Chondrocyte (in vitro differentiated cells): ENCODE measurements at places on chromosomes 2 and 18.

DNA sequence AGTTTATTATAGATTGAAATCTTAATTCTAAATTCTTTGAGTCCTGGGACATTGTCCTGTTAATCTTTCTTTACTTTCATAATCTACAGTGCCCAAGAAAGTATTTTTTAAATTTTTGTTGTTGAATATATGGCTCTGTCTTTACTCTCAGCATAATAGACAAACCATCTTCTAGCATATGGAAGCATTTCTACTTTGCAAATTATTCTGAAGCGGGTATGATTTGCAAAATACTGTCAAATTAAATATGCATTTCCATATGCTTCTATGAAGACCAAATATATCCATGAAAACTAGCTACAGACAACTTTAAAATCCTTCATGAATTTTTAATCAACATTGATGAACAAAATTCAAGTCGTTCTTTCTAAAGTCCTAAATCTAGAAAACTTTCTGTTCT lies 117.2 kb downstream of the KYNU start:
- DNase-seq = no peak

- DNase-seq = no peak
These were observed 27.4 kb downstream of the DBI start for GRCh38 chr2:119393971-119394748.

DNA sequence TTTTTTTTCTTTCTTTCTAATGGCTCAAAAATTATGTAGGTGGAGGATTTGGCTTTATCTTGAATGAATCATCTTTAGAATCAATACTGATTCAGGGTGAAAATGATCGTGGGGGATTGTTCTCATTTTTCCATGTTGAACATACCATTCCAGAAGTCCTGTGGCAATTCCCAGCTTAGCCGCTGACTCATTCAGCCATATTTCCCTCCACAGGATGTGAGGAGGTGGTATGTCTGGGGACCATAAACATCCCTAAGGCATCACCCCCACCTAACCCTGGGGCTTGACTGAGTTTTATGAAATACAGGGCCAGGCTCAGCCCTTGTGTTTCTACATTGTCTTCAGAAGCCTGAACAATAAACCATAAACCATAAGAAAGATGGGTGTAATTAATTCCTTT lies 92.7 kb upstream of the FN1 start:
- no peak for DNase-seq

DNA sequence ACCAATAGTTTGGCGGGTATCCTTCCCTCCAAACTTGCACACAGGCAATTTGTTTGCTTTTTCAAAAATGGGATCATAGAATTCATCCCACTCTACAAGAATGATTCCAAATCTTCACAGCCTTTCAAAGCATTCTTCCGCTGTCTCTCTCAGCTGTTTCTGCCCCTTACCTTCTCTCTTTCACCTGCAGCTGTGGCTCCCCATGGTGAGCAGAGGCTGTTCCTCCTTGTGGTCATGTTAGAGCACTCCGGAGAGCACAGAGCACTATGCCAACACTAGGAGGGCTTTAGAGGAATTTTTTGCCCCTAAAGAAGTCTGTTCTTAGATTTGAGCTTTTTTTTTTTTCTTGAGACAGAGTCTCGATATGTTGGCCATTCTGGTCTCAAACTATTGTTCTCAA lies 30.4 kb downstream of the MTHFD2 start:
- DNase-seq = no peak

DNA sequence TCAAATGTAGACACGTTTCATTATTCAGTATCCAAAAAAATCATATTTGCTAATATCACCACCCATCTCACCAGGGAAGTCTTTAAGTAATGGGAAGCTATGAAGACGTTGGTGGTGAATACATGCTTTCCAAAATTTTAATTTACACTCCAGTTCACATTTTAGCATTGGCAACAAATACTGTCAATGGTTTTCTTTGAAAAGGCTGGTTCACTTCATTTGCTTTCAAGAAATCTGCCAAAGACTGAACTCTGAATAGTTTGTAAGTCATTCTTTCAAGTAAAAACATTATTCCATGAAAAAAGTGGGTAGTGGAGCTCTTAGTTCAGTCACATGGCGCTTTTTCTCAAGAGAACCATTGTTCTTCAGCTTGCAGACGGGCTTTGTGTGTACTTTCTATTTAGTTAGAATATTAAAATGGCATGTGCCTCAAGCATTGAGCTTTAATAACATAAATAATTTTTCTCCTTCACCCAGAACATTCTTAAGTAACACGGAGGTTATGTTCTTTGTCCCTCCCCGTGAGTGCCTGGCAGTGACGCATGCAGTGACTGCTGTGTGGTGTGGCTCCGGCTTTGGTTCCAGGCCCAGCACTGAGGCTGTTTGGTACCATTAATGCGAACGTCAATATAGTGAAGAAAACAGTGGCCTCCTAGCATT lies 300.0 kb upstream of the HDAC4 start:
- no peak for DNase-seq

DNA sequence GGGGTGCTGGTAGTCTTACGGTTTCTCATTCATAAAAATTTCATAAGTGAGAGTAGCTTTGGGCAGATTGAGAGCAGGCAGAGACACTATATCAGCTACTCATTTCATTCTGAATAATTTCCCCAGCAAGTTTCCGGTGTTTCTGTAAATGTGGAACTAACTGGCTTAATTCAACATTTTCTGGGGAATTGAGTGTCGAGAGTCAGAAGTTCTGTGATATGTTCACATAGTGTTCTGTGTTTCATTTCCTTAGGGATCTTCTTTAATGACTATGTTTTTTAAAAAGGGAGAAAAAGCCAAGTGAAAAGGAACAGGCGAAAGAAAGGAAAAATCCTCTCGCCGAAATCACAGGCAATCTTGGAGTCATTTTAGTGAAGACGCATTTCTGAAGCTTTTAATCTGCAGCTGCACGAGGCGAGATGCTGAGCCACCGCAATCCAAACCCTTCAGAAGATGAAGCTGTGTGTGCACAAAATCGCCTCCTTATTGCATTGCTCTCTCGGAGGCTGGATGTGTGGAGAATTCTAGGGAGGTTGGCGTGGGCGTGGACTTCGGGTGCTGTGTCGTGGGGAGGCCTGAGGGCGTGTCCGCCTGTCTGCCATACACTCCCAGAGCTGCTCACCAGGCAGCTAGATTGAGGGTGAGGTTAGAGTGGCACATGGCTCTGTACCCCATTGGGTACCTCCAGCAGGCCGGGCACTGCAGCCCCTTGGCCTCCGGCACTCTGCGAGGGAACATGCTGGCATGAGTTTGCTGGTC lies 38.4 kb upstream of the HDAC4 start:
- DNase-seq = no peak

DNA sequence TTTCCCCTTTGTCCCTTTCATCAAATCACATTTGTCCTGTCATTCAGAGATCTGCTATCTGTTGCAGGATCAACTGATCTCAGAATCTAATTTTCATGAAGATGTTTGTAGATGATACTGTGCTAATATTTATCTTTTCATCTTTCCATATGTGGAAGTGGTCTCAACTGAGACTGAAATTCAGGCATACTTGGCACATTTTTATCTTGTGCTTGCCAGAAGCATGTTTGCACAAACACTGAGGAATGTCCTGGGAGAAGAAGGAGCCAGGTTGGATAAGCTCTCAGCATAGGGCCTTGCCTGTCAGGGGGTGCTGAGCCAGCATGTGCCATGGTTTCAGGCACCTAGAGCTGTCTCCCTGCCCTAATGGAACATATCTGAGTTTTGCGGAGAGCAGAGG lies 24.5 kb upstream of the MMADHC start:
- DNase-seq = no peak

DNA sequence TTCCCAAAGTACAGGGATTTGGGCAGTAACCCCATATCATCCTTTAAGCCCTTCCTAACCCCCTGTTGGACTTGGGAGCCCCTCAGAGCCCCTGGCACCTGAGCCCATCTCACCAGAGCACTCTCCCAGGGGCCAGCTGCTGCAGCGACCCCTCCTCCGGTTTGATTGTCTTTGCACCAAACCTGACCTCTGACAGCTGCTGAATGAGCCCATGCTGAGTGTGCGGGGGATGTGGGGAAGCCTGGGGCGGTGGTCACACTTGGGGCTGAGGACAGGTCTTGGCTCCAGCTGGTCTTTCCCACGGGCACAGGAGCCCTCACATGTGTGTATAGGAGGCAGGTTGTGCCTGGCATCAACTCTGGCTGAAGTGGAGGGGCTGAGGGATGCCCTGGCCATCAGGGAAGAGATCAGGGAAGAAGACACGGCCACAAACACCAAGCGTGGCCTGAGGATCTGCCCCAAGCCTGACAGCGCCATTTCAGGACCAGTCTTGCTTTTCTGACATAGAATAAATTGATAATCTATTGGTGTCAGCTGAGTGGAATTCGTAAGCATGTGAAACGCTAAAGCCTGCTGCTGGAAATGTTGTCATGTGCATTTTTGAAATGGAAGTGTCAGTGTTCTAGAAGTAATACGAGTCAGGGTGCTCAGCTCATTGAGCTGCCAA lies 102.4 kb downstream of the ACKR3 start:
- no peak for DNase-seq

GRCh38 chr2:65980531-65980930 lies 454.4 kb upstream of the MEIS1 start:
- DNase-seq = no peak

- no peak for DNase-seq
These were observed 3.3 kb upstream of the NAPG start for GRCh38 chr18:10522574-10522973.

- DNase-seq = peak; percentile 40
These were observed 1.6 kb downstream of the SLC66A2 start for GRCh38 chr18:79949697-79950487.

DNA sequence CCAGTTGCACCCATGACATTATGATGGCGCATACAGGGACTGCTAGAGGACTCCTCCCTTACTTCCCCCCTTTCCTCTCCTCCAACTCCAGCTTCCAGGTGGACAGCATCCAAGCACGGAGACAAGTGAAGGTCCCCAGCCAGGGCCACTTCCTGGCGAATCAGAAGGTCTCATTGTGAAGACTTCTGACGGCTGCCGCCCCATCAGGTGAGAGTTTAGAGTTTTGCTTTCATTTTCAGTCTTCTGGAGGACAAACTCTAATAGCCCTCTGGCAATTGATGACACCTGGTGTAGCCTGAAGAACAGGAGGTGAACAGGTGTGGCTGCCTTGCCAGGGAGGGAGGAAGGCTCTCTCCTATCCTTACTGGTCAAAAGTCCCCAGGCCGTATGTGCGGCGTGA lies 77.3 kb upstream of the KCNH7 start:
- DNase-seq = peak; percentile 58

- DNase-seq = no peak
These were observed 933.2 kb downstream of the TRIB2 start for GRCh38 chr2:13649918-13650317.

- no peak for DNase-seq
These were observed 1932.0 kb downstream of the SUCLG1 start for GRCh38 chr2:82527124-82527523.

GRCh38 chr2:238157506-238158017 lies 1.2 kb upstream of the ERFE start:
- peak; percentile 84 for DNase-seq

GRCh38 chr2:180656455-180656847 lies 324.0 kb upstream of the UBE2E3 start:
- DNase-seq = no peak

- DNase-seq = no peak
These were observed 644.3 kb downstream of the BCL11A start for GRCh38 chr2:59909147-59909546.

DNA sequence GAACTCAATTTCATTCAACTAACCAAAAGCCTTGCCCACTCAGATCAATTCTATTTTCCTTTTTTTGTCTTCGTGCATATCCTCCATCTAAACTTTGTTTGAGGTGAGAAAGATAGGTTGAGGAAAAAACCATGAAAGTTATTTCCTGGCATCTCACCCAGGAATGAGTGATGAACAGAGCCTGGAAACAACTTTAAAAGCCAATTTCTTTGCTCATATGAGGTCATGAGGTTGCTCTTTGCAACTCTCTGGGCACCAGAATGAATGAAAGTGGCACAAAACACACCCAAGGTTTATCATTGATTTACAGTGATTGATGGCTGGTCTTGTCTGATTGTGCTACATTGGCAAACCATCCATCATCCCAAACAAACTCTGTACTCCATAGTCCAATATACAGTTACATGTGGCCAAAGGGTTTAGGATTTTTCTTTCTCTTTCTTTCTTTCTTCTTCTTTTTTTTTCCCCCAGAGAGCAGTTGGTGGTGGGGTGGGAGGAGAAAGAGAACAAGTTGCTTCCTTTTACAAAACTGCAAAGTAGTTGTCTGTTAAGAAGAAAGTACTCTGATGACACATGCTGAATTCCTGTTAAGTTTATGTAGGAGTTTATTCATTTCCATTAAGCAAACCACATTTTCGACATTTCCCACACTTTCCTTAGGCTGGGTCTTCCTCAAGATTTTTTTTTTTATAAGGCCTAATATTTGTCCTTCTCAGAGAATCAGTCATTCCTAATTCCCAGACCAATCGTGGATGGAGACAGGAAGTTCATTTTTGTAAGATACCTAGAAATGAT lies 575.9 kb upstream of the ZEB2 start:
- DNase-seq = no peak

DNA sequence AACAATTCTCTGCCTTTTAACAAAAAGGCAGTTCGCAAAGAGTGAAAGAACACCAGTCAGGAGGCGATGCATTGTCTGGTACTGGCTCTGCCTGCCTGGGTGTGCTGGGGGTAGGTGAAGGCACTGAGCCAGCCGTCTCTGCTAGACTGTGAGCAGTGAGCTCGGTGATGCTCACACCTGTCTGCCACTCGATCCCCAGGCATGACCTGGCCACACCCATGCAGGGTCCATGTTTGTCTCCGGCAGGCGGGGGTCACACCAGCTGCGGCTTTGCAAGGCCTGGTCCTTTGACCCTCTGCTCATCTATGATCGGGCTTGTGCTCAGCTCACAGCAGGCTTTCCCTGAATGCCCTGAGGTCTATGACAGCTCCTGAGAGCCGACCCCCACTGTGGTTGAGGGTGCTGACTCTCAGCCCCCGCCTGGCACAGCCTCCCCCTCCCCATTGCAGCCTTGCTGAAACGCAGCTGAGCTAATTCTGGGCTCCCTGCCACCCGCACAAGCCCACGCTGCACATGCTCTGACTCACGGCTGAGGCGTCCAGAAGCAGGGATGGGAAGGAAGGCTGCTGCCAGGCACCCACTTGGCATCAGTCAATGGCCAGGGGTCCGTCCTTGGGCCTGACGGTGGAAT lies 23.7 kb downstream of the CRACDL start:
- peak; percentile 95 for DNase-seq

DNA sequence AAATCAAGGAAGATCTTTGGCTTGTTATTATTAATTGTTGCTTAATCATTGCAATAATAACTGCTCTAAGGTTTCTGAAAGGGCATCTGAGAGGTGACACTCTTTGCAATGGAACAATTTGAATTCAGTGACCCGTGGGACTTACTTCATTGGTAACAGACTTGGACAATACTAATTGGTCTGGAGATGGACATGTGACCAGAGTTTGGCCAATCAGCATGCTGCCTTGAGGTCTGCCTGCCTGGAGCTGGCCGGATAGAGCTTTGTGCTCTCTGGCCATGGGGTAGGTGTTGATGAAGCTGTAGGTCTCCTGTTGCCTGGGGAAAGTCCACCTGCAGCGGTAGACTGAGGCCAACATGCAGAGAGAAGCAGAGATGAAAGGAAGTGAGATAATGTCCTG lies 24.0 kb upstream of the VPS4B start:
- no peak for DNase-seq

GRCh38 chr2:156797832-156798231 lies 361.7 kb downstream of the GPD2 start:
- no peak for DNase-seq

- no peak for DNase-seq
These were observed 9.3 kb upstream of the EFHD1 start for GRCh38 chr2:232623768-232624765.

GRCh38 chr2:240351088-240351741 lies 84.2 kb upstream of the GPC1 start:
- DNase-seq = peak; percentile 77
